ENCODE measurements at places on chromosomes 6 and 20.

GRCh38 chr6:144334150-144334708, 49.1 kb downstream of the UTRN start:
- peak; percentile 62 for DNase-seq

DNA sequence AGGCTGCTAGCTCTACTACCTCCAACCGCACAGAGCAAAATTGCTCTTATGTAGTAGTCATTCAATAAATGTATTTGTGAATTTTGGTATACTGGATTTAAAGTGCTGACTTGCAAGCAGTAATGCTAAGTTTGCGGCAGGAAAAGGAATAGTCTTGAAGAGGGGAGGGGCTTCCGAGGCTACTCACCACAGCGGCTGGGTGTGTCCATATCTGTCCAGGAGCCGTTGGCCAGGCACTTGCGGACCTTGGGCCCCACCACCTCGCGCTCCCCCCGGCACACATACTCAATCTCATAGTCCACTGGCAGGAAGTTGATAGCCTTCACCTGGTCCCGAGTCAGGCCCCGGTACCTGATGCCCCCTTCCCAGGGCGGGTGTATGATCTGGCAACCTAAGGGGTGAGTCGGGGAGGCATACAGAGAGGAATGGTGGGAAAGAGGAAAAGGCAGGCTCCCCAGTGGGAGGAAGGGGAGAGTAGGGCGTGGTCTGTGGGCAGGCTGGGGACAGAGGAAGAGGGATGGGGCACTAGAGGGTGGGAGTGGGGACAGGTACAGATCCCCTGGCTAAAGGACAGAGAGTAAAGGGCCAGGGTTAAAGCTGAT, 1.7 kb downstream of the GABBR1 start:
- DNase-seq: no peak

GRCh38 chr6:137309078-137309762, 90.0 kb upstream of the IFNGR1 start:
- no peak for DNase-seq

DNA sequence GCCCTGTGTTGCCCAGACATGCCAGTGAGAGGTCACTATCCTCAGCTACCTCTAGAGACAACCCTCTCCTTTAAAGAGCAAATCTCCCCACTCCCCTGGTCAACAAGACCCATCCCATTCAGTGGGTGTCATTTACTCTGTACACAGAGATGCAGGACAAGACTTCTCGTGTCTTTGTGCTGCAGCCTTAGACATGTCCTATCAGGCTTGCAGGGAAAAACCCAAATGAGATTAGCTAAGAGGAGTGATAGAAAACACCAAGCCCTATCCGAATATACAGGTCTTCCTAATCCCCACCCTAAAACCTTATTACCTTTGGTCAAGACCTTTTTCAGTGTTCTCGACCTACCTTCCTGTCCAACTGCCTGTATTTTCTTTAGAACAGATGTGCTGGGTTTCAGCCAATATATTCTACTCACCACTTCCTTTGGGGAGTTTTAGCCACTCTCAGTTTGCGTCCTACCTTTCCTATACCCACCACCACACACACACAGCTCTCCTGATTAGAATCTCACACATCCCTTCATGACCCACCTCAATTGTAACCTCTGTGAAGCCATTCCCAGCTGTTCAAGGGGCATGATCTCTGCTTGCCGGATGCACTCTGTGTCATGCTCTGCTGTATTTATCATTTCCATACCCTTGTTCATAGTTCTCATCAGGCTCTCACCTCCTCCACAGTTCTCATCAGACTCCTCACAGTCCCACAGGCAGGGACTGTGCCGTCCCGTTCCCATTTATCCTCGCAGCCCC, 39.7 kb downstream of the TRAM2 start:
- no peak for DNase-seq

- no peak for DNase-seq
These were observed 296.4 kb upstream of the CDH4 start for GRCh38 chr20:60955706-60956105.

- no peak for DNase-seq
These were observed 46.1 kb downstream of the POU3F2 start for GRCh38 chr6:98880486-98880885.

DNA sequence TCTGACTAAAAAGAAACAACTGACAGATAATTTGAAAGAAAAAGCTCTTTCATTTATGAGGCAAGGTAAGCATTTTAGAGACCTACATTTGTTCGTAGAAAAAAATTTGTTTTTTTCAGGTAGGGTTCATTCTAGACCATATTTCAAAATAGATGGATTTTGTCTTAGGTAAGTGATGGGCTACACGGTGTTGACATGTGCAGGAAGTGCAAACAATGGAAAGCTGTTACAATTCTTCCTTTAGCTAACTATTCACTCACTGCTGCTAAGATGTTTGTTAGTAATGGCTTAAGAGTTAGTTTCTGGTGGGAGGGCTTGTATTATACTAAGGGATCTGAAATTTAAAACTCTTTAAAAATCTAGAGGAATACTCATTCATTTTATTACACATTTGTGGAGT, 96.7 kb downstream of the CD109 start:
- DNase-seq: no peak

GRCh38 chr20:60055740-60056139, 97.5 kb downstream of the CDH26 start:
- DNase-seq: peak; percentile 11

DNA sequence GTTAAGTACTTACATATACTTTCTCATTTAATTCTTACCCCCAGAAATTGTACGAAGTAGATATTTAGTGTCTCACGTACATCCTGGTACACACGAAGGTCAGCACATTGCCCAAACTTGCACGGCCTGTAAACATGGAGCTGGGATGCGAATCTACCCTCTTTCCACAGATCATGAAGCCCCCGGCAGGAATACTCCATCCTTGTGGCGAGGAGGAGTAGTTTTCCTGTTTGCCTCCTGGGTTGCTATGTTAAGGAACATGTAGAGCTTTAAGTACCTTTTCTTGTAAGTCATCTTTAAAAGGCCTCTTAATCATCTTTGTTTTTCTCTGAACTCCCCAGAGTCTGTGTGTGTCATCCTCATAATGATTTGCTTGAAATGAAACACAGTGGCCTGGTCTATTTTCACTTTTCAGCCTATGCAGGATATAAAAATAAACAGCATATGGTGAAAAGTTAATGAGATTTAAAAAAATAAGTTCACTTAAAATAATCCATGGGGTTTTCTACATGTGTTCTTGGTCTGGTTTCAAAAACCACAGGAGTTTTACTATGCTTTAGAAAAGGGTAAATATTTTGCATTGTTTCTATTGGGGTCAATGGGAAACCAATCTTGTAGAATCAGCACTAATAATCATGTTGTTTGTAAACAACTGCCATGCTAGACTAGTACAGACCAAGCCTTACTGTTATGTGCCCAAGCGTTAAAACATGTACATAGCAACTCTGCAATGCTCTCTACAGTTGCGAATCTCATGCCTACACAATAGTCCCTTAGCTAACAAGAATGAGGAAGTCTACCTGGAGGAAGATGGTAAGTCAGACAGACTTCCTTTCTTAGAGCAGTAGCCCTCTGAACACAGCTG, 9.3 kb upstream of the ARID1B start:
- DNase-seq: no peak

- no peak for DNase-seq
These were observed 50.3 kb downstream of the EDN1 start for GRCh38 chr6:12340488-12340818.

DNA sequence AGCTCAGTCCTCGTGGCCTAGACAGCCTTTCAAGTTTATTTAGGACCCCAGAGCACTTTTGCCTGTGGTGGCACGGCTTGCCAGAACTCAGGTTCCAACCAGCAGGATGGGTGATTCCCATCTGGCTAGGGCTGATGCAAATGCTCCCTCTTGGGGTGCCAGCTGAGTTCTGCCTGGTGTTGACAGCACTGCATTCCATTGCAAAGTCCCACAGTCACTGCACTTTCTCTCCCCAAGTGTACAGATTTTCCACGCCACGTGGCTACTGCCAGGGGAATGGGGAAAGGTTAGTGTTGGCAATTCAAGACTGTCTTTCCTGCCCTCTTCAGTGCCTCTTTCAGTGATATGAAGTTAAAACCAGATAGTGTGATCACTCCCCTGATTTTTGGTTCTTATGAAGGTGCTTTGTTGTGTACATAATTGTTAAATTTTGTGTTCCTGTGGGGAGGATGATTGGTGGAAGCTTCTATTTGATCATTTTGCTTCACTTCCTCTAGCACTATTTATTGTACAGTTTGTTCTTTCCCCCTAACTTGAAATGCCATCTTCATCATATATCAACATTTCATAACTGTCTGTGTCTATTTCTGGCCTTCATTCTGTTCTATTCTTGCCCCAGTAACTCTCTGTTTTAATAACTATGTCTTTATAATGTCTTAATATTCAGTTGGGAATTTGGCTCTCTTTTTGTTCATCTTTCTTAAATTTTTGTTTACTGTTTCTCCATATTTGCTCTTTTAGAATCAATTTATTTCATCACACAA, 86.2 kb downstream of the CFAP61 start:
- no peak for DNase-seq

GRCh38 chr6:69914015-69914485, 47.7 kb downstream of the COL19A1 start:
- no peak for DNase-seq

DNA sequence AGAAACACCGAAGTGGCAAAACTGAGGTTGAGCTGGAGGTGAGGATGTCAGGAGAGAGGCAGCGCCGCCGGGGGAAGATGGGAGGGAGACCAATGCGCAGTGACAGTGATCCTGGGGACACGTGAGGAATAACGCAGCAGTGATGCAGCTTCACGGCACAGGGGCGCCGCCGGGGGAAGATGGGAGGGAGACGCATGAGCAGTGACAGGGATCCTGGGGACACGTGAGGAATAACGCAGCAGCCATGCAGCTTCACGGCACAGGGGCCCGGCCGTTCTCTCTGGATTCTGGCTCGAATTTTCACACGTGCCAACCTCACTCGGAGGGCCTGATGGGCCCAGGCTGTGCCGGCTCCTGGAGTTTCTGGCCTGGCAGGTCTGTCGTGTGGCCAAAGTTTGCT, 94.7 kb downstream of the SMOC2 start:
- DNase-seq: no peak

- no peak for DNase-seq
These were observed 9.5 kb downstream of the HSPA12B start for GRCh38 chr20:3741836-3742458.

DNA sequence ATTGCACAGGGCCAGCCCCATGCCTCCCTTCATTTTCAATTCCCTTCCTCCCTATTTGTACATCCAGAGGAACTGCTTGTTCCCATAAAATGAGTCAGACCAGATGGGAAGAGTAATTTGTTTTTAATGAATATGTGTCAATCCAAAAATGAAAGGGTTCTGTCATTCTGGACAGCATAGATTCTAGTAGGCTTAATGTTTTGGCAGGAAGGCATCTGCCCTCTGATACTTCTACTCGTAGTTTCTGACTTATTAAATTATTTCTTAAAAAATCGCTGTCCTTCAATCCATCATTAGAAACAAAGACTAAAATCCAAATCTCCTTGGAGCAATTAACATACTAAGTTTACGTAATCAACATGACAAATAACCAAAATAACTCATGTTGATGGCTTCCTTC, 665.5 kb downstream of the TENT5A start:
- no peak for DNase-seq

GRCh38 chr6:169999367-169999766, 247.9 kb downstream of the ERMARD start:
- no peak for DNase-seq

DNA sequence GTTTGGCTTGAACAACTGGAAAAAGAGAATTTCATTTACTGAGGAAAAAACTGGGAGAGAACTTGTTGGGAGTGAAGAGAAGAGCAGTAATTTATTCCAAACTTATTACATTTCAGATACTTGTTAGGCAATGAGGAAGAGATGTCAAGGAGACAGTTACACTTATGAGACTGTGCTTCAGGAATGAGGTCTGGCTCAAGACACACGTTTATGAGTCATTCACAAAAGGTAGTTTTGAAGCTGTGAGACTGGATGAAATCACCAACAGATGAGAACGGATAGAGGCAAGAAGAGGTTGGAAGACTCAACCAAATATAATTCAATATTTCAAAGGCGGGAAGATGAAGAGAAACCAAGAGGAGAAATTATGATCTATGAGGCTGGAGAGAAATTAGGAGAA, 70.6 kb upstream of the DEFB112 start:
- no peak for DNase-seq

- no peak for DNase-seq
These were observed 15.2 kb downstream of the SAMHD1 start for GRCh38 chr20:36936341-36936740.

DNA sequence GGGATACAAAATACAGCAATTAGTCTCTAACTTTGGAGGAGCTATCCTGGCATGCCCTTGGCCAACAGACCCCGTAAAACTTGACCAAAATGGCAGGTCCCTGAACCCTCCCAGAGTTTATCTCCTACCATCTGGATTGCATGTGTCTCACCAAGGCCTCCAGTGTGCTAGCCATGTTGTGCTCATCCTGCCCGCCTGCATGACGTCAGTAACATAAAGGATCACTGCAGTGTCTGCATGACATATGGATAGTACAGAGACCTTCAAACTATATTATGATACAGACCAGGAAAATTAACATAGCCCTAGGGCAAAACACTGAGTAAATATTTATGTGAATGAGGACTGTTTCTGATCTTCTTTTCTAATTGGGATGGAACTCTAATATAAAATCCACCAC, 25.3 kb downstream of the CPXM1 start:
- no peak for DNase-seq

DNA sequence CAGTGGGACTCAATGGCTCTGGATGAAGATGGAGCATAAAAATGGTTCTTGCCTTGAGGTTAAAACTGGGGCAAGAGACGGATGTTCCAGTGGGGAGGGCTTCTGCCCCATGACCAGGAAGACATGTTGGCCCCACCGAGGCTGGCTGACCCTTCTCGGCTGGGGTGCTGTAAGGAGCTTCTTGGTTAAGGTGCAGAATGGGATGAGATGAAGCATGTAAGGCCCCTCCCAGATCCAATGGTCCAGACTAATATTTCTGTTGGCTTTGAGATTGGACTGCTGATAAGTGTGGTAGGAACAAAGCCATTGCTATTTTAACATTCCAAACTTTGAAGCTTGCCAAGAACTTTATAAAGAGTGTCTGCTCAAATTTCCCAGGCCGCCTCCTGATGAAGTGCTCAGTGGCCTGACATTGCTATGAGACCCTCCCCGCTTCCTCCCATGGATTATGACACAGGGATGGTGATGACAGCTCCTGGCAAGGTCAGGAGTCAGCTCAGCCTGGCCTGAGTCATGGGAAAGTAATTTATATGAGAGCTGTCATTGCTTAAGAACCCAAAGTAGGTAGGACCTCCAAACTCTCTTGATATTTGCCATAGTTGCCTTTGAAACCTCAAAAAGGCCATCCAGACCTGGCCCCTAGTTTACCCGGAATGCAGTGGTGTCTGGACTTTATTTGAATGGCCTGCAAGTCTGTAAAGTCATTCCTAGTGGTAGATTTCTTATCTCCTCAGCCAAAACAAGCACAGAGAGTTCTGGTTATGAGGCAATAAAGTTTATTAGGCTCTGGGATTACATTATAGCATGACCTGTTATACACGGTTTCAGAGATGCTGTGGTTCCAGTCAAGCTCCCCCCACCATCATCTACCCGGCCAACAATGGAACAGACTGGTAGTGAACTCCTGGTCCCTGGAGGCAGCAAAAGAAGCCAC, 55.2 kb downstream of the TGM2 start:
- DNase-seq: no peak

Measured in effector CD4-positive, alpha-beta T cell (primary cell).